NCI-H226 (cell line): ENCODE measurements at places on chromosomes 5 and 9.

GRCh38 chr9:89171693-89172092 is 6.9 kb downstream of the SHC3 start:
- peak; percentile 16 for DNase-seq

DNA sequence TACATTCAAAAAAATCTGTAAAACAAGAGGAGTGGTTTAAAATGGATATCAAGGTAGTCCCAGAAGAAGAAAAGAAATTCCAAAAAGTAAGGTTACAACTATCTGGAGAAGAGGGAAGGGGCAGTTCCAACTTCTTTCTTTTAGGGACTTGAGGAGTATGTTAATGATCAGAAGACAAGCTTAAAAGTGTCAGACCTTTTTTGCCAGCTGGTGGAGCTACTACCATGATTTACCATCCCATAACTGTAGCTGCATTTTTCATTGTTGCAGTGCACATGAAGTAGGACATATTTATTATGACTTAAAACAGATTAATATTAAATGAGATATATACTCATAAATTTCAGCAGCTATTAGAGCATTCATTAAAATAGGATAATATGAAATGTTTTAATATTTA is 158.5 kb upstream of the RGS7BP start:
- no peak for DNase-seq

DNA sequence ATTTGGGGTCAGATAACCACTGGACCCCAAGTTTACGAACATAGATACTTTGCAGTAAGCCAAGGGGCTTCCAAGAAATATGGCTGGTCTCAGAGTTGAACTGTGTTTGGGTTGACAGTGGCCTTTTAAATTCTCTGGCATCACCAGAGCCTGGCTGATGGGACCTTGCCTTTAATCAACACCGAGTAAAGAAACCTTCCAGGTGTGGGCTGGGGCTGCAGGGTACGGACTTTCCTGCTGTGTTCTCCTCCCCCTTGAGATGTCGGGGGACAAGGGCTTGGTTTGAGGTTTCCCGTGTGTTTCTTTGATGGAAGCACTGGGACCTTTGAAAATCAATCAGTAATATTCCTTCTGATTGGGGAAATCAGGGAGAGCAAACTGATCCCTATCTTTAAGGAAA is 140.1 kb downstream of the MTX3 start:
- no peak for DNase-seq

GRCh38 chr5:39928709-39929108 is 503.9 kb upstream of the DAB2 start:
- no peak for DNase-seq
